Daoy (cell line): ENCODE measurements at places on chromosomes 5 and 9.

DNA sequence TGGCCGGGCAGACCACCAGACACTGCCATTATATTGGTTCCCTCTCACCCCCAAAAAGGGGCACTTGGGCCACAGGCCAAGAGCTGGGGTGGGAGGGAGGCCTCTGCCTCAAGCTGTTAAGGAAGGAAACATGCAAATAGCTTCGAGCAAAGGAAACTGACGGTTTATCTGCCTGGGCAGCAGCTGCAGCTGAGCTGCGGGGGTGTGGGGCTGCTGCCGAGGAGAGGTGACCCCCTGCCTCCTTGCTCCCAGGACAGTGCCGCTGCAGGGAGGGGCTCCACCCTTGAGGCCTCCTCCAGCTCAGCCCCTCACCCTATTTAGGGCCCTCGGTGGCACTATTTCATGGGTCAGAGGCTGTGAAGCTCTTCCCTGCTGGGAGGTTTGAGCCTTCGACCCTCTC lies 789 bp downstream of the DOK3 start:
- DNase-seq: no peak

DNA sequence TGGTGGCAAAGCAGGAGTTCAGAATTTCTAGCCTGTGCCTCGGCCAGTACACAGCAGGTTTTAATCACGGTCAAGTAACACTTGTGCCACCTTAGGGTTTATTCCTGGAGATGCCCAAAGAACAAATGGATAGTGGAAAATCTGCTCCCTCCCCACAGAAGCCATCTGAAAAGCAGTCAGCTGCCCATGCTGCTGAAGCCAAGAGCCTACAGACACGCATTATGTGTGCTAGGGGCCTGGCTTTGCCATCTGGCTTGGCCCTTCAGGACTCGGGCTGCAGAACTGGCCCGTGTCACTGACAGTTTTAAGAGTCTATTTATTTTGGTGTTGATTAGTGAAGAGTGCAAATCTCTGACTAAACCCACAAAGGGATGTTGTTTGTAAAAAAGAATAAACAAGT lies 11.1 kb downstream of the ARSB start:
- DNase-seq: no peak

DNA sequence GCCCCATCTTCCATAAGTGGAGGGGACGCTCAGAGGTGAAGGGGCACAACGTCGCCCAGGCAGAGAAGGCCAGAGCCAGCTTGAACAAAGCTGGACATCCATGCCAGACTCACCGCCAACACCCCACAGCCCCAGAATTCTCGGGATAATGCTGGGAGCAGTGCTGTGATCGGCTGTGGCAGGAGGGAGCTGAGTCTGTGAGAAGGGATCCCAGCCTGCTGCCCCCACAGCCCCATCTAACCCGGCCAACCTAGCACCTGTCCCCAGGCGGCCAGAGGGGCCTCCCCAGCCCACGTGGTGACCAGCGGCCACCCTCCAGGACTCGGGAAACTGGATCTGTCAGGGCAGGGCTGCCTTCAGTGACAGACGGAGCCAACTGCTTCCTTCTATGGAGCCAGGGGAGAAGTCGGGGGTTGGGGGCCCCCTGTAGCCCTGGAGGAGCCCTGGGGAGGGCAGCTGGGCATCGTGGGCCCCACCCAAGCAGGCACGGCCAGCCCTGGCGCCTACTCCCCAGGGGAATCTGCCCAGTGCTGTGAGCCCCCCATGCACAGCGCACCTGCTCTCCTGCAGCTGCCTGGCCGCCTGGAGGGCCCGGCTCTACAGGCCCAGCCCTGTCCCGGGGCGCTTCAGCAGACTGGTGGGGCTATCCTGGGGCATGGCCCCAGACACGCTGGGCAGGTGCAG lies 6.0 kb downstream of the BRD3 start:
- no peak for DNase-seq

DNA sequence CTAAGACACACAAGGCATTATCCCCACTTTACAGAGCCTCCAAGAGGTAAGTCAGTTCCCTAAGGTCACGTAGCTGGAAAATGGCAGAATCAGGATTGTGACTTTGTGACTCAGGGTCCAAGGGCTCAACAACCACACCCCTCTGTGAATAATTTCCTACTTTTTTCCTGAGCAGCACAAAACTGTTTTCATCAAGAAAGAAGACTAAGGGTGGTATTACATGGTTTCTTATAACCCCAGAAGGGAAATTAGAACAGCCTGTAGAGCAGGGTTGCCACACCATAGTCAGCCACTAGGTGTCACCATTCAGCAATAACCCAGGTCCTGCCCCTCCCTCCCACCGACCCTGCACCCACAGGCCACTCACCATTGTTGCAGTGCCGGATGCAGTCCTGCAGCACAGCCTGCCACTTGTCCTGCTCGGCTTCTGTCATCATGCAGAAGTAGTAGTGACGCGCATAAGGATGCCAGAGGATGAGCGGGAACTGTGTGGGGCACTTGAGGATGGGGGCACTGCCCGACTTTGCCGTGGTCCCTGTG lies 72.1 kb downstream of the LRSAM1 start:
- DNase-seq: no peak

GRCh38 chr5:149837680-149838269 lies 106.8 kb downstream of the PDE6A start:
- peak; percentile 73 for DNase-seq

- DNase-seq: no peak
Observed at GRCh38 chr5:134113363-134113889, 1.1 kb upstream of the TCF7 start.

- DNase-seq: no peak
Observed at GRCh38 chr9:87515006-87515405, 17.3 kb downstream of the DAPK1 start.

DNA sequence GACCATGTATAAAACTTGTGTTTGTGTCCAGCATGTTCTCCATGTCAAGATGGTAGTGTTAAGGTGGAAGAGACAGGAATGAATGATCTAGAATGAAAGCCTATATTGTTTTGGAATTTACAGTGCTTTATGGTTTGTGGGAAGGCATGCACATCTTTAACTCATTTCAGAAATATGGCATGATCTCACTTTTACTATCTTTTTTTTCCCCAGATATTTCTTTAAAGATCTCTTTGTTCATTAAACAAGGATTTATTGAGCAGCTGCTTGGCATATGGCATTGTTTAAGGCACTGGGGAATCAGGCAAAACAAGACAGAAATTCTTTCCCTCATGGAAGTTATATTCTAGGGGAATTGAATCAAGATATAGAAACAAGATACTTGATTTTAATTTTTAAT lies 51.7 kb downstream of the SLC12A2 start:
- DNase-seq: no peak

- DNase-seq: no peak
Observed at GRCh38 chr5:65819905-65820240, 97.9 kb downstream of the NLN start.

GRCh38 chr5:125056671-125057485 lies 310.4 kb upstream of the ZNF608 start:
- DNase-seq: no peak

GRCh38 chr5:32613050-32613672 lies 27.8 kb downstream of the SUB1 start:
- peak; percentile 73 for DNase-seq

DNA sequence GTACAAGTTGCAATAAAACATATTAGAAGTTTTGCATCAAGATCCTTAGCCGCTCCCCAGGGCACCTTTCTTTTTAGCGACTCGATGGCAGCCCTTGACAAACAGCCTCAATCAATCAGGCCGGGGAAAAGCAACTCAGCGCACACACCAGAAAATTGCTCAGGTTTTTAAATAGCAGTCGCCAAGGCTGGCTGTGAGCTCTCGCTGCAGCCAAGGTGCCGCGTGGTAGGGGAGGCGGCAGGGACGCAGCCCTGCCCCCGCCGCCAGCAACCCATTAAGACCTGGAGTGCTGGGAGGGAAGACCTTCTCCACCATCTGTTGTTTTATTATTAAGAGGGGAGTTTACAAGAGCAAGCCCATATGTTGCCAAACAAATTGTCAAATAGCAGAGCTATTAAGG lies 22.6 kb downstream of the ASS1 start:
- DNase-seq: no peak

GRCh38 chr5:178307267-178308045 lies 74.9 kb upstream of the PHYKPL start:
- DNase-seq: no peak

GRCh38 chr9:99998266-99998665 lies 91.8 kb downstream of the STX17 start:
- DNase-seq: no peak

GRCh38 chr5:169450464-169450863 lies 133.1 kb upstream of the SPDL1 start:
- DNase-seq: no peak

DNA sequence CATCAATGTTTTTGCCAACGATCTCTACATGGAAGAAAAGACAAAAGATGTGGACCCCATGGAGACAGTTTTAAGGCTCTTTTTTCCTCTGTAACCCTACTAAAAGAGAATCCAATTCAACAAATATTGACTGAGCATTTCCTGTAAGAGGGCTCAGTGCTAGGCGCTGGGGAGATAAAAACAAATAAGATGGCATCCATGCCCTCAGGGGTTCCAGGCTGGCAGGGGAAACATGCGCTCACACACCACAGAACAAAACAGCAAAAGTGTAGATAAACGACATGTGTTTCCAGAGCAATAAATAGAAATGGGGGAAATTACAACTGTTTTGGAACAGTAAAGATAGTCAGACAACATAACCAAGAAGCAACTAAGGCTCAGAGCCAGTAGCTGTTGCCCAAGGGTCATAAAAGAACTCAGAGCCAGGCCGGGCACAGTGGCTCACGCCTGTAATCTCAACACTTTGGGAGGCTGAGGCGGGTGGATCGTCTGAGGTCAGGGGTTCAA lies 25.2 kb downstream of the ZNF608 start:
- no peak for DNase-seq

- no peak for DNase-seq
Observed at GRCh38 chr9:73667749-73668148, 516.1 kb downstream of the ANXA1 start.

- peak; percentile 96 for DNase-seq
Observed at GRCh38 chr5:177496727-177497291, 595 bp downstream of the PDLIM7 start.

DNA sequence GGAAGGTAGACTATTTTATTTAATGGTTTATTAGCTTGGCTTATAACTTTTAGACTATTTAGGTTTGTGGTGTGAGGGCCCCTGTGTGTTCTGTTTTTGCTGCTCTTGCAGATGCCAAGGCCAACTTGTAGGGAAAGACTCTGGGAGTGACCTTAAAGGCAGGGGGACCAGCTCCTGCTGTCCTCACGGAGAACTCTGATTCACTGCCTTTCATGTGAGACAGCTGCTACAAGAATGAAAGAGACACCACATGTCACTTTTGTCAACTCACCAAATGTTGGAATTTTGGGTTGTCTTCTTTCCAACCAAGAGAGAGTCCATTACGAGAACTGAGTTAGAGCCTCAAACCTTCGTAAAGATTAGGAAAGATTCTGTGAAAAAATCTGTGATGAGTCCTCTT lies 258.3 kb upstream of the ADAMTSL1 start:
- no peak for DNase-seq

GRCh38 chr9:3398232-3398648 lies 127.6 kb downstream of the RFX3 start:
- no peak for DNase-seq

DNA sequence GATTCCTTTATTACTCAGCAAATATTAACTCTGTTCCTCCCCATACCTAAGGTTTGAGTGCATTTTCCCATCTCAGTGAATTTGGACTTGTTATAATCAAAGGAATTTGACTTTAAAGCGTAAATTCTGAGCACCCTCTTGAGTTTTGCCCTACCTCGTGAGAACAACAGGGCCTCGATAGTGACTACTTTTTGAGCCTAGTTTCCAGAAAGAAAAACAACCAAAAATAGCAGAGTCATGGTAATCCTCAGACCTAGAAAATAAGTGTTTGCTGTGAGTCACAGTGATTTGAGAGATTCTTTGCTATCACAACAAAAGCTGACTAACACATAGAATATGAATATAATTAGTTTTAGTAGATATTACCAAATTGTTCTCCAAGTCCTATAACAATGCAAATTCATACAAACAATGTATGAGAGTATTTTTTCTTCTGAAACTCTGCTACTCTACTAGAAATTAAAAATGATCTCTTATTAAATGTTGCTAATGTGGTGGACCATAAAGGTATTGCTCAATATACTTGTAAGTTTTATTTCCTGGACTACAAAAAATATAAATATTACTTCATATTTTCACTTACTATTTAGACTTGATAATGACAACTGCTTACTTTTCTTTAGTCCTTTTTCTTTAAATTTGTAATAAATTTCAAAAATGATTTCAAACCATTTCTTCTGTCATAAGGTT lies 759.7 kb downstream of the BRINP1 start:
- no peak for DNase-seq

DNA sequence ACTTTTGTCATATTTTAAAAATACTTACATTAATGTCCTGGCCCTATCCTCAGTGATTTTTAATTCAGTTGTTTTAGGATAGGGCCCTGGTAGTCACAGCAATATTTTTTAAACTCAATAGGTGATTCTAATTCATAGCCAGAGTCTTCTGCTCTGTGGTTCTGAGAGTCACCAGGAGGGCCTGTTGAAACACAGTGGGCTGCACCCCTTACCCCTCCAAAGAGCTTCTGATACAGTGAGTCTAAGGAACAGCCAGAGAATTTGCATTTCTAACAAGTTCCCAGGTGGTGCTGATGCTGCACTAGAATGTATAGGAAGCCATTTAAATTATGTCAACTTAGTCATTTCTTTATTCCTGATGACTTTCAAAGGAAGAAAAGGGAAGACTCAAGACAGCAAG lies 458.3 kb upstream of the ARRDC3 start:
- DNase-seq: no peak

GRCh38 chr9:104456831-104457230 lies 47.2 kb upstream of the OR13F1 start:
- no peak for DNase-seq

GRCh38 chr5:5409151-5409810 lies 13.2 kb upstream of the ICE1 start:
- DNase-seq: peak; percentile 26

- DNase-seq: no peak
Observed at GRCh38 chr5:150172145-150172544, 5.6 kb downstream of the CDX1 start.

GRCh38 chr5:61342071-61342501 lies 10.0 kb downstream of the ZSWIM6 start:
- peak; percentile 60 for DNase-seq

GRCh38 chr9:98532574-98532973 lies 176.2 kb downstream of the GABBR2 start:
- DNase-seq: no peak

- no peak for DNase-seq
Observed at GRCh38 chr5:109929911-109930310, 240.2 kb downstream of the MAN2A1 start.

- DNase-seq: no peak
Observed at GRCh38 chr5:57277085-57277484, 103.2 kb downstream of the GPBP1 start.
